CD8-positive, alpha-beta memory T cell (primary cell): ENCODE measurements at places on chromosomes 11 and 22.

DNA sequence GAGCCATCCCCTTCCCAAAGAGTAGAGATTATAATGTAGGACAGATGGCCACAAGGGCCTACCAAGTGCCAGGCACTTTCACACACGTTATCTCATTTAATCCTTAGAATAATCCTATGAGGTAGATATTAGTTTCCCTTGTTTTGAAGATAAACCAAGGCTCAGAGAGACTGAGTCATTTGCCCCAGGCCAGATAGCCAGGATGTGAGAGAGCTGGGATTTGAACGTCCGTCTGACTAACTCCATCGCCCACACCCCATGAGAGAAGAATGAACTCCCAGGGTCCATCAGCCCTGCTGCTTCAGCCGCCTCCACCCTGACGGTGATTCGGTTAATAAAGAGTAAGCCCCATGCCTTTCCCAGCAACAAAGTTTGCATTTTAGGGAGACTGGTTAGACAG, 10.7 kb downstream of the PRG3 start:
- DNase-seq = no peak

DNA sequence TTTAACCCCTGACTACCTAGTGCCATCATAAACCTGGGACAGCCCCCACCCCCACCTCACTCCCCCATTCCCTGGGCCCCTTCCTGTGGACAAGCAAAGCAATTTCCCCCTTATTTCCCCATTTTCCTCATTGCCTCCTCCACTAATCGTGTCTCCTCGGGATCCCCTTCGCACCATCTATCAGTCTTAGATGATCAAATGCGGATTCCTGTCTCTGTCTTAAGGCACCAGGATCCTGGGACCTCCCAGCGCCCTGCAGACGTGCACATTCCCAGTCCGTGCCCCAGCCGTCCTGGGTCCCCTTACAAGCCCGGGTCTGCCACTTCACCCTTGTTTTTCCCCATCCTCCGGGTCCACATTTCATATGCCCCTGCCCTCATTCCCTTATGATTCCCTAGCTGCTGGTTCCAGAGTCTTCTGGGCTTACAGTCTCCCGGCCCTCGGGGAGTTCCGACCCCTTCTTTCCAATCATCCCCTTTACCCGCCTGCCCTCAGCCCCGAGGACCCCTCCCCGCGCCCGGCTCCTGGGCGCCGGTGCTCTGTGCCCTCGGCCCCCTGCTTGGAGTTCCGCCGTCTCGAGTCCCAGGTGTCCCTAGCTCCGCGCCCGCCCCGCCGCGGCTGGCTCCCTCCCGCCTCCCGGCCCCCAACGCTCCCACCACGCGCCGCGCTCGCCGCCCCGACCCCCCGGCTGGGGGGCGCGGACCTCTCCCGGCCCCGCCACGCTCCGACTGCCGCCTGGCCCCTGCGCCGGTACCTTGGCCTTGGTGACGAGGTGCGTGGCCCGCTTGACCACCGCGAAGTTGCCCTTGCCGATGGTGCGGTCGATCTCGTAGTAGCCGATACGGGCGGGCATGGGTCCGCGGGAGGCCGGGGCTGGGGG, 599 bp downstream of the SIK3 start:
- DNase-seq = no peak

DNA sequence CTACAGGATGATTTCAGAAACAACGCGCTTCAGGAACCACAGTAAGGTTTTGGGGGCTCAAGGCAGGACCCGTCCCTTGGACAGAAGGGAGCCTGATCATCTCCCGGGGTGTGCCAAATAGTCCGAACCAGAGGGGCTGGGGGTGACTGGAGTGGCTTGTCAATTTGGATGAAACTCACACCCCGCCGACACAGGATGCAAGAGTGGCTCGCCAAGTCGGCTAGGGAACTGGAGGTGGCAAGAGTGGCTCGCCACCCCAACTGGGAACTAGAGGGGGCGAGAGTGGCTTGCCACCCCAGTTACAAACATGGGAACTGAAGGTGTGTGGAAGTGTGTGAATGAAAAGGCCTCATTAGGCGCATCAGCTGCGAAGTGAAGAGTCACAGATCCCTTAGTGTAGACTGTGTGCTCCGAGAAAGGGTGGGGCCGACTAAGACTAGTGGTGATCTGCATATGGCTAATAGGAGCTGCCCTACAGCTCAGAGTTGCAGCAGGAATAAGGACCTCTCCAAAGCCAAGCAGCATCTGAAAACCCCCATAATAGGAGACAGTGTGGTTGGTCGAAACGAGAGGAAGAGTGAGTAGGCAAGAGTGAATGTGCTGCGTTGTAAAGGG, 26.6 kb upstream of the CPT1A start:
- no peak for DNase-seq

GRCh38 chr11:126640186-126640585, 284.7 kb downstream of the ST3GAL4 start:
- DNase-seq = no peak

- no peak for DNase-seq
These were observed 15.0 kb downstream of the MRTFA start for GRCh38 chr22:40621309-40622151.

GRCh38 chr11:77446911-77447629, 26.8 kb downstream of the PAK1 start:
- DNase-seq = no peak
